ENCODE measurements at places on chromosomes 2 and 18.

DNA sequence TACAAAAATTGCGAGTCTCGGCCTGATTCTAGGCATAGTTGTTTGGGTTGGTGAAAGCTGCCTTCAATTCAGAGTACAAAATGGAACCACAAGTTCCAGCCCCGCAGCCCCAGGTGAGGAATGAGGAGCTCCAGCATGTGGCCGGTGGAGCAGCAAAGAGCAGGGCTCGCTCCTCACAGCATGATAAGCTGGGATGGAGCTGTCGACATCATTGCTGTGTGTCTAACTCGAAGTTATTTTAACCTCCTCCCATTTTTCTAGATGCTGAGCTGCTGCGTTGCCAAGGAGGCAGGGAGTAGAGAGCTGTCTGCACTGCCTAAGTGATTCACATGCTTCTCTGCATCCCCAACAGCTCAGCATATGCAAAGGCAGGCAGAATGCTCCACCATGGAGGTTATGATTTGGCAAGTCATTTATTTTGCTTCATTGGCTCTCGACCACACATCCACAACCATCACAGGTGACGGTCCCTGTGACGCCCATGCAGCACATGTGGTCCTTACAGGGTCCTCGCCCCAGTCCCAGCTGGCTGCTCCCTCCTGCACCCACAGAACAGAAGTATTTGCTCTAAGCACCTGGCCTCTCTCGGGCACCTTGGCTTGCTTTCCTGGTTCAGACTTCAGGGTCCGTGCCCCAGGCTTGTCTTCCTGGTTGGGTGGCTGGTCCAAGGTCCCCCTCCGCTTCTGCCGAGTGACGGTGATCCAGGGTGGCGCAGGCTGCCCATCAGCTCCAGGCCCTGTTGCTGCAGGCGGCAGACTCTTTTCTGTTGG lies 66.0 kb upstream of the MGAT4A start:
- no peak for DNase-seq

GRCh38 chr18:35466815-35467623 lies 30.7 kb downstream of the INO80C start:
- no peak for DNase-seq

GRCh38 chr2:57802243-57802642 lies 244.4 kb upstream of the VRK2 start:
- no peak for DNase-seq

DNA sequence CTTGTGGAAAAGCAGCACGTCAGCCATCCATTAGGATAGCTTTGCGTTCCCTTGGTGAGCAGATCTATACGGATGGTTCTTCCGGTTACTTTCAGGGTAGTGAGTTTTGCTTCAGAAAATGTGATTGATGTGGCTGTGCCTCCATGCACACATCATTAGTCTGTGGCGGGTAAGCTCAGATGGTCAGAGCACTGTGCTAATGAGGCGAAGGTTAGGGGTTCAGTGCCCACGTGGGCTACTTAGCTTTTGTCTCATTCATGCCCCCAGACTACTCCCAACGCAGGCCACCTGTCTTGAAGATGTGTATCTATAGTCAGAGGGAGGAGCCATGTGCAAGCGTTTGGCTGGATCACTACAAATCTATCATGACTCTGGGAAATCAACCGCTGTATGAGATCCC lies 322.8 kb upstream of the POU3F3 start:
- no peak for DNase-seq

DNA sequence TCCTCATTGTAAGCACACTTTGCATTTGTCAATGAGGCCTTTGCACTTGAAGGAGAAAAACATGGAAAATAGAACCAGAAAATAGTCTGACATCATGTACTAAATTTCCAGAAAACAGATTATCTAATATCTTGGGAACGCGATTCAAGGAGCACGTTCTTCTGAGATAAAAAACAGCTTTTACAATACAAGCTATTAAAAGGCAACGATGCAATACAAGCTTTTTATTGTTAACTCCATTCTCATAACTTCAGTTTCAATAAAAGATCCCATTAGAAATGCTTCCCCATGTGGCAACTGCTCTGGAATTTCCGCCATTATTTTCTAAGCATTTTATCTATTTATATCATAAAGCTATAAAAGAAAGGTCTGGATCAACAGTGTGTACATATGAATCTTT lies 40.3 kb downstream of the NRXN1 start:
- no peak for DNase-seq

GRCh38 chr2:239231231-239232194 lies 169.3 kb downstream of the HDAC4 start:
- DNase-seq: no peak

DNA sequence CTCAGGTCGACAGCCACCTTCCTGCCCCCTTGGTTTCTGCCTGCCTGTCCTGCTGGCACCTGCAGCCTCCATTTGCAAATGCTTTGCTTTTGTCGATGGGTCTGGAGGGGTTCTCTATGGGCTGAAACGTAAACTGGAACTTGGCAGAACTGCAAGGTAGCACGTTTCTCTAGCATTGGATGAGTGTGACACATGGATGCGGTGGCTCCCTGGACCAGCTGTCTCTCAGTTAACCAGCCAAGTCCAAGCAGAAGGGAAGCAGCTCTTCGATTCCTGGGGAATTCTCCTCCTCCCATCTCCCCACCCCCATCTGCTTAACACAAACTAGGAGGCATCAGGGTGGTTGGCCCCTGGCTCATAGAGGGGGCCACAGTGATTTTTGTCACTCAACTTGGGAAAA lies 57.3 kb downstream of the ITGB1BP1 start:
- DNase-seq: no peak

- no peak for DNase-seq
Measured at GRCh38 chr2:234764372-234764771, 187.4 kb upstream of the SH3BP4 start.

DNA sequence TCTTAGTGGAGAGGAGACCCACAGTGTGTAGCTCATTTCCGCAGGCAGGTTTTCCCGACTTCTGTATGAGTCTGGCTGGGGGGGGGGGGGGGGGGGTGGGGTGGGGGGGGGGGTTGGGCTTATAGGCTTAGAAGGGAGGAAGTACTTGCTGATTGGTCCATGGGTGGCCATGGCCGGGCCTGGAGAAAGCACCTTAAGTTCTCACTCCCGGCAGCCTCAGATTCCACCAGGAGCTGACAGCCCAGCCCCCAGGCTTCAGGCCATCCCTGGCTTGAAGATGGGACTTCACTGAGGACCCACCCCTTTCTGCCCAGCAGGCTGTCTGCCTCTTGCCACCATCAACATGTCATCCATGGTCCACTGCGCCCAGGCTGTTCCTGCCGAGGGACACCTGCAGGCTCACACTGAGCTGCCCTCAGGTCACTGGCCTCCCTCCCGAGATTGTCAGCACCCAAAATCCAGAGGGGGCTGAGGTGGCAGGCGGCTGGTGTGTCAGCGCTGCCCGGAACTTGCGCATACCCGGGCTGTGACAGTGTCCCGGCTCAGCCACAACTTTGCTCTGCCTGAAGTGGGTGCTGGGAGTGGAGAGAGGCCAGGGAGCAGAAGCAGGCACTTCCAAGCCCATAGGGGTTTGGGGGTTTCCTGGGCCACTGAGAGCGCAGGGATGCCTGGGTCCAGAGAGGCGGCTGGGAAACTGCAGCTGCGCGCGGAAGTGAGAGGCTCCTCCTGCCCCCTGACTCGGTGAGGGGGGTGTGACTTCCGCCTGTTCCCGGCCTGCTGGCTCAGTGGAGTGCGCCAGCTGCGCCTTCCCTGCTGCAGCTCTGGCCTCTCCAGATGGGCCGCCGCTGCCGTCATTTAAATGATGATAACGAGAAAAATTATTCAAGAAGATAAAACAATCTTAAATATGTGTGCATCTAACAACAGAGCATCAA lies 256.1 kb downstream of the RPRM start:
- no peak for DNase-seq

DNA sequence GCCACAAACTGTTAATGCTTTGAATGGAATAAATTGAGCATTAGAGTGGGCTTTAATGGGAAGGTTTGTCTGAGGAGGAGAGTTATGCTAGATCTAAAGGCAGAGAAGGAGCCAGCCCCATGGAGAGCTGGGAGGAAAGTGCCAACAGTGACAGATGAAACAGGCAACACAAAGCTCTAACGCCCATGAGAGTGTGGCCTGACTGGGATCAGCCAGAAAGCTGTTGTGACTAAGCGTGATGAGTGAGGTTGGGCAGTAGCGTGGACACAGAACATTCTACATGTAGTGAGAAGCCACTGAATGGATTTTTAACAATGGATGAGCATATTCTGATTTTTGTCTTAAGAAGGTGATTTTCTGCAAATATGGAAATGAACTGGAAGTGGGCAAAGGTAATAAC lies 185.3 kb upstream of the SIX2 start:
- no peak for DNase-seq

DNA sequence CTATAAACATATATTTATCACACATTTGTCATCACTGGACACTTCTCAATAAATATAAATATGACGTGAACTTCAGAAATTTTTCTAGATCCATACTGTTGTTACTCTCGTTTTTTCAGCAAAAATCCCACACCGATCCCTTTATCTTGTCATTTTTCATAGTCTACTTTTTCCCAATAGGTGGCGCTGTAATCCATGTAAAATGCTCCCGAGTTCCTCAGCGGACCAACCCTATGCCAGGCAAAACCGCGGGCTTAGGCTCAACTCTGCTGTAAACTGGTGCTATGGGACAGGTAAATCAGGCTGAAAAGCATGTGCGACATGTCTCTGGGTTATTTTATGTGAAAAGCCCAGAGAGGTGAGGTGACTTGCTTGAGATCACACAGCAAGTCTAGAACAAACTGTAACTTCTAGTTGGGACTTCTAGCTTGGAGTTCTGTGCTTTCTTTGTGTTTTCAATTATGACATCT lies 104.0 kb downstream of the COBLL1 start:
- DNase-seq: no peak

- no peak for DNase-seq
Measured at GRCh38 chr2:18930971-18931370, 341.6 kb upstream of the NT5C1B start.

DNA sequence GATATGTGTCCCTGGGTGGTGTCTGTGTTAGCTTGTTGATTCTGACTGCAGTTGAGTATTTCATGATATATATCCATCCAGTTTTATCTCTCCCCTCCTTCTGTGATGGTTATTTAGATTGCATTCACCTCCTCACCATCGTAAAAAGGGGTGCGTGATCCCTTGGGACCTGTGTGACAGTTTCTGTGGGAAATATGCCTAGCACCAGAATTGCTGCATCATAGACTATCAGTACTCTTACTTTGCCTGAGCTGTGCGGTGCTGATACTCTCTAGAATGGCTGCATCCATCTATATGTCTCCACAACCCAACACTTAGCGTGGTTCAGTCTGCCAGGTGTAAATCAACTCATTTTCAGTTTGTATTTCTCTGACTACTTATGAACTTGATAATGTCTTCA lies 34.3 kb downstream of the PKP4 start:
- no peak for DNase-seq

GRCh38 chr18:44682871-44683221 lies 2.2 kb downstream of the SETBP1 start:
- no peak for DNase-seq

DNA sequence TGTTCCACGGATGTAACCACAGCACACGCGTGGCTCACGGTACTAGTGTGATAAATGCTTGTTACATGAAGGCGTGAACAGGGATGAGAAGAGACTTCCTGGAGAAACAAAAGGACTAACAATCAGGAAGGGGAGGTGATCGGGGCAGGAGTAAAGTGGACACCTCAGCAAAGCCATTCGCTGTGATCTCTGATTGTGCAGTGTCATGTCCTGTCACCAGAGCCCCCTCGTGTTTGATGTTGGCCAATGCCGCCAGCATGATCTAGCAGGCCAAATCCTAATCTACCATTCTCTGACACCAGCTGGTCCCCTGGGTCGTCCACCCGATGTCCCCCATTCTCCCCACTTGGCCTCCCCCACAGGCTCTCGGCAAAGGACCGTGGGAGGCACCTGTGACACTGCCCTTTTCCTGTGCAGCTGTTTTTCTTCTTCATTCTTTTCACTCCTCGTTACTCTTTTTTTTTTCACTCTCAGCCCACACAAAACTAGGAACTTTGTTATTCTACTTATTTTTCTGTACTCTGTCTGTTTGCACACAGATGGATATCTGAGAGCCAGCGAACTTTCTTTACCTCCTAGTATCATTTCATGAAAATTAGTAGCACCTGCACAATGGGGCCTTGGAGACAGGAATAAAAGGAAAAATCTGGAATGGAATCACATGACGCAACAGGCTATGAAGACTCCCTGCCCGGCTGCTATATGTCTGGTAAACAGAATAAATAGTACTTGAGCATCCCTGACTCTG lies 146.8 kb downstream of the TGIF1 start:
- no peak for DNase-seq

- no peak for DNase-seq
Measured at GRCh38 chr2:85547089-85547858, 8.3 kb downstream of the MAT2A start.

DNA sequence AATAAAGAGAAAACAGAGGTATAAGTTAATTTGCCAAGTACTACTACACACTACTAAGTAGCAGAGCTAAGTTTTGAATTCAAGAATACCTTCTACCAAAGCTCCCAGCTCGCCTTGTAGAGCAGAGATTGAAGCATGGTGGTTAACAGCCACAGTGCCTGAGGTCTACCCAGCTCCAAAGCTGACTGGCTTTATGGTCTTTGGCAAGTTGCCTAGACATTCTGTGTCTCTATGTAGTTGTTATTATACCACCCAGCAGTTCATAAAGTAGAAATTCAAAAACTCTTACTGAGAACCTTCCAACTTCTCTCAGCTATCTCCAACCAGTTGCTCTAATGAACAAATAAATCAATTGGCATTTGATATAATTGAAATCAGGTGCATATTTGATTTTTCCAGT lies 87.8 kb downstream of the PDE11A start:
- no peak for DNase-seq

GRCh38 chr2:10493634-10494281 lies 45.6 kb upstream of the ODC1 start:
- DNase-seq: no peak

DNA sequence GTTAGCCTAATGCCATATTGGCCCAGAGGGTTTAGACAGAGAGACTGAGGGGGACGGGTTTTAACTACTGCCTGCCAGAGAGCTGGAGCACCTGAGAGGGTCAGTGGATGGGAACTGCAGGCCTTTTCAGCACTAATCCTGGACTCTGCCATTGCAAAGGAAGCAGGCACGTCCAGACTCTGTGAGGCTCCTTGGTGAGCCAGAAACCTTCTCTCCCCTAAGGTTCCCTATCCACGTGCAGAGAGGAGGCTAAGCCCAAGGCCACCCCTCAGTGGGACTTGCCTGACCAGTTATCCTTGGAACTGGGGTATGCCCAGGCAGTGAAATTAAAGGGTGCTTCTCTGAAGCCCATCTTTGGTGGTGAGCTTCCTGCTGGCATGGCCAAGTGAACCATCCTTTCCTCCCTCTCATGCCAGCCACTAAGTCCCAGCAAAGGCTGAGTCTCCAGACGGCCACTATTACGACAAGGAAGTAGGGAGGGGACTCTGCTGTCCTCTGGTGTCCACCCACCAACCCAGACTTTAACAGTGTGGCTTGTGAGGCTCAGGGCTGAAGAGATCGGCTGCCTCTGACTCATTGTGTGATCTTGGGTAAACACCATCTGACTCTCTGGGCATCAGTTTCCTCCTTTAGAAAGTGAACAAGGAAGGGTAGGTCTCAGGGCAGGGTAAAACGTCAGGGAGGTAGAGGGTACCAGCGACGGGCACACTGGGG lies 3.9 kb upstream of the MLPH start:
- DNase-seq: no peak

GRCh38 chr2:109402180-109402579 lies 211.6 kb downstream of the SEPTIN10 start:
- no peak for DNase-seq

GRCh38 chr2:39999864-40000263 lies 220.8 kb upstream of the THUMPD2 start:
- no peak for DNase-seq
